ENCODE measurements at places on chromosomes 13 and 19.

GRCh38 chr13:110302997-110303396, 4.0 kb downstream of the COL4A1 start:
- no peak for DNase-seq

DNA sequence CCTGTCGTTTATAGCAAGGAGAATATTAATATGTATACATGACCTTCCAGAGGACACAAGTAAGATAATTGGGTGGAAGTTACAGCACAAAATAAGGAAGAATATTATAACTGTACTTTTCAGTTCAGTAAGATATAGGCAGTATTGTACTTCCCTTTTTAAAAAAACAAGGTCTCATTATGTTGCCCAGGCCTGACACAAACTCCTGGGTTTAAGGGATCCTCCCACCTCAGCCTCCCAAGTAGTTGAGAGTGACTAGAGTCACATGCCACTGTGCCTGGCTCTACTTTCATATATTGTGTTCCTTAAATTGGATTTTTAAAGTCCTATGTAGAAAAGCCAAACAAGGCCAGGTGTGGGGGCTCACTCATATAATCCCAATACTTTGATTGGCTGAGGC, 19.5 kb upstream of the MAB21L1 start:
- DNase-seq, result no peak

GRCh38 chr19:12792051-12792852, 966 bp downstream of the JUNB start:
- DNase-seq, result peak; percentile 20

- DNase-seq, result no peak
Measured at GRCh38 chr19:41476583-41476982, 33.6 kb downstream of the ERICH4 start.

DNA sequence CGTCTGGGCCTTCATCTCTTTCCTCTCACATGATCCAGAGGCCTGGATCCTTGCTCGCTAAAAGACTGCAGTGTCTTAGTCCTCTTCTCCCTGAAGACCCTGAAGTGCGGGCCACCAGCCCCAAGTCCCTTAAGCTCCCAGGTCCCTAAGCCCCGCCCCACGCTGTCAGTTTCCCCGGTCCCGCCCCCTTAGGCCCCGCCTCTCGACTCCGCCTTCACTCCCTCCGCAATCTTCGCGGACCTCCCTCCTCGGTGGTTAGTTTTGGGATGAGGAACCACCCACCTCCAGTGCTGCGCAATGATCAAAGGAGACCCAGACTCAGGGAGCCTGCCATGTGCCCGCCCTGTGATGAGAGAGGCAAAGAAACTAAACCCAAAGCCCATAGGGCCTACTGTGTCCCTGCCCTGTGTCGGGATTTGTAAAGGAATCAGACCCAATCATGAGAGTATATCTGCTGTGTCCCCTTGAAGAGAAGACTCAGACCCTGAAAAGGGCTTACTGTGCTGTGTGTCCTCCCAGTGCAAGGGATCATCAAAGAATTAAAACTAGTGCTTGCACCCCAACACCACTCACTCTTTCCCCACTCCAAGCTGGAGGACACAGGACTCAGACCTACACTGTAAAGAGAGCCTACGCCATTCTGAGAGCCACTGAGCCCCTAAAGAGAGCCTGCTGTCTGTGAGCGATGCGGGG, 3.0 kb upstream of the COX6B1 start:
- peak; percentile 36 for DNase-seq

DNA sequence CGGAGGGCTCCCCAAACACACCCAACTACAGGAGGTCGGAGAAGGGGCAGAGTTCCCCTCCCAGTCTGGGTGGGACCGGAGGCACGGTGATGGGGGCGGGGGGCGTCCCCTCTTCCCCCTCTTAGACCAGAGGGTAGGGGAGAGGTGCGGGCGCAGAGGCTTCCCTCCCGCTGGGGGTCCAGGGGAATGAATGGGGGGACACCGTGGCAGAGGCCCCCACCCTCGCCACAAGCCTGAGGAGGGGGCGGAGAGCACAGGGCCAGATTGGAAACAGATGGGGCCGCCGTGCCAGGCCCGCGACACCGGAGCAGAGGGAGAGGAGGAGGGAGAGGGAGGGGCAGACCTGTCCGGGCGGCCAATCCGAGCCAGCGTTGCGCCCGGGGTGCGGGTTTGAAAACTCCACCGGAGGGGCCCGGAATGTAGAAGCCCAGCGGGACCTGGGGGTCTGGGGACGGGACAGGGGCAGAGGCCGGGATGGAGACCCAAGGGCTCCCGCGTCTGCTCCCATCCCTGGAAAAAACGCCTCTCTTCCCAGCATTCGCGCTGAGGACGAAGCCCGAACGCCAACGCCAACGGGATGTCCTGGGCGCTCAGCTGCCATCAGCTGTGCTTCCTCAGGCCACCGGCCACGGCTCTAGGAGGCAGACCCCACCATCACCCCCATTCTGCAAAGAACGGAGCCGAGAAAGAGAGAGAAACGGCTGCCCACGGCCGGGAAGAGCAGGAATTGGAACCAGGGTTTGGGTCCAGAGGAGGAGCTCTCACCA, 46.8 kb downstream of the PTPRS start:
- DNase-seq, result peak; percentile 35

DNA sequence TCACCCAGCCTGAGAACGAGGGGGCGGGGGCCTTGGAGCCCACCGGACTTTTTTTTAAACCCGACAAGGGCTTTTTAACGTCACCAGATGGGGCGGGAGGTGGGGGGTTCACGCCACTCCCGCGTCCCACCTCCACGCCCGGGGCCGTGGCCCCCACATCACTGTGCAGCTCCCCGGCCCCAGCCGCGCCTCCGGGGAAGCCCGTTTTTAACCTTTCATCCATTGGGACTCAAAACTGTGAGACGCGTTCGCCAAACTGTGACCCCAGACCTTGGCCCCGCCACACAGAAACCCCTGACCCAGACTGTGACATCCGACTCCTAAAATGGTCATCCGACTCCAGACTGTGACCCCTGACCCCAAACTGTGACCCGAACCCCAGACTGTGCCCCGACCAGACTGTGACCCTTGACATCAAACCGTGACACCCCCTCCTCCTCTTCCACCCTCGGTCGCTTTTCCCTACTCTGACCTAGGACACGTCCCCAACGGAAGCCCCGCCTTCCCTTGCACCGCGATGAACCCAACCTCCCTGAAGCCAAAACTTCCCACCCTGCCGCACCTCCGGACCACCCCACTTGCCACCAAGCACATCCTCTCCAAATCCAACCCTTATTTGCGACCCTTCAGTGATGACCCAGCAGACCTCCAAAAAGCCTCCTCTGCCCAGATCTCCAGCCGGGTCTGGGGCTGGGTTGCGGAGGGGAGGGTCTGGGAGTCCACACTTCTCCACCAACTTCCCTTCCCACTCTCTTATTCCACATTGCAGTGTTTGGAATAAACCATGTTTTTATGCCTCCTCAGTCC, 1.5 kb upstream of the GRWD1 start:
- no peak for DNase-seq

GRCh38 chr13:37277007-37277406, 171.5 kb upstream of the CSNK1A1L start:
- no peak for DNase-seq

DNA sequence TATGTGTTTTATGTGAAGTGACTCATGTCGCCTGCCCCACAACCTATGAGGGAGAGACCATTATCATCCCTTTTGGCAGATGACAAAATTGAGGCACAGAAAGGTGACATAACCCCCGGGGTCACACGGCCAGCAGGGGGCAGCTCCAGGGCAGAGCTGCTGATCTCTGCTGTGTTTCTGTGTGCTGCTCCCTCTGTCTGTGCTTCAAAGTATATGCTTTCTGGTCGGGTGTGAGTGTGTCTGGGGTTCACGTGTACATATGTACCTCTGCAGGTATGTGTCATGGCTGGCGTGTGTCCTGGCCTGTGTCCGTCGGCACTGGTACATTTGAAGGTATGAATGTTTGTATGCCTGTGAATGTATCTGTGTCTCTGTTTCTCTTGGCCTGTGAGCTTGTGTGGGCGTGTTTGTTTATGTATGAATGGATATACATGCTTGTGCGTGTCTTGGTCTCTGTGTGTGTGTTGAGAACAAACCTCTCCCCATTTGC, 7.1 kb downstream of the LIPE start:
- peak; percentile 66 for DNase-seq

- no peak for DNase-seq
Measured at GRCh38 chr19:19214892-19215291, 3.1 kb downstream of the NCAN start.

DNA sequence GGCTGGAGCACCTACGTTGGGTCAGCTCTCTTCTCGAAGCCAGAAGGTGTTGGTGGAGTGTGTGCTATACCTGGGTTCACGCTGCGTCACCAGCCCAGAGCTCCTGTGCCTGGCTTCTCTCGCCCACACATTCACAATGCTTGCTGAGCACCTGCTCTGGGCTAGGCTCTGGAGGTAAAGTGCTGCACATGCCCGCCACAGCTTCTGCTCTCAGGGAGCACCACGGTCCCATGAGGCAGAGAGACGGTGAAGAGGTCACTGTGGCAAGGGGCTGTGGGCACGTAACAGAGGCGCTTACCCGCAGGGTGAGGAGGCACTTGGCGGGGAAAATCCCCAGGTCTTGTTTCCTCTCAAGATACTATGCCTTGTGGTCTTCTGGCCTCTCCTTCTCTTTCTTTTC, 174.2 kb downstream of the TEX29 start:
- DNase-seq, result no peak

DNA sequence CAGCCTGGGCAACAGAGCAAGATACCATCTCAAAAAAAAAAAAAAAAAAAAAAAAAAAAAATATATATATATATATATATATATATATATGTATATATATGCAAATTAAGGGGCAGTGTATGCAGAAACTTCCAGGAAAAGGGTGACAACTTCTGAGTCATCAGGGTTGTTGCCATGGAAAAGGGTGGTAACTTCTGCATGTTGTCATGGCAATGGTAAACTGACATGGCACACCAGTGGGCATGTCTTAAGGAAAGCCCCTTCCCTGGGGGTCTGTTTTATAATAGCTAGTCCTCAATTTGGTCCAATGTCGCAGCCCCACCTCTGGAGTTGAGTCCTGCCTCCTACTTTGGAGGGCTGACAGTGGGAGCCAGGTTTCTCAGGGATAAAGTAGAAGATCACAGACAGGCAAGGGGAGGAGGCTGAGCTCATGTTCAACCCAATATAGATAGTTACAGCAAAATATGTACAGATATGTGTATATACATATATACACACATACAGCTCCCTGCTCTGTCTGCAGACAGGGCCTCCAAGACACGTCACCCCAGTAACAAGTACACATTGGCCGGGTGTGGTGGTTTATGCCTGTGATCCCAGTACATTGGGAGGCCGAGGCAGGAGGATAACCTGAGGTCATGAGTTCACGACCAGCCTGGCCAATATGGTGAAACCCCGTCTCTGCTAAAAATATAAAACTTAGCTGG, 7.2 kb upstream of the FCHO1 start:
- DNase-seq, result no peak

GRCh38 chr19:38877781-38878574, at the start of gene RINL:
Gene RINL (minus strand): TSS chr19:38878275. CDS start chr19:38876742, 1,533 bp downstream.
- DNase-seq, result no peak

DNA sequence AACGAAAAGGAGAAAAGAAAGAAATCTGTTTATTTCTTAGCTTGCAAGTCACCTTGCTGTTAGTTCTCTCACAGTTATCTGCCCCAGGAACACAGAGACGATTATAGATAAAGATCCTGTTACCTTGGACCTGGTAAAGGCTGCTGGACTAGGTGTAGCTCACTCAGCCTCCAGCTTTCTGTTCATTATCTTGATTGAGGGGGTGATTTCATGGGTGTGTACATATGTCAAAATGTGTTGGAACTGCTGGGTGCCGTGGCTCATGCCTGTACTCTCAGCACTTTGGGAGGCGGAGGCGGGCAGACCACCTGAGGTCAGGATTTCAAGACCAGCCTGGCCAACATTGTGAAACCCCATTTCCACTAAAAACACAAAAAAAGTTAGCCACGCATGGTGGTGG, 27.9 kb downstream of the CERS4 start:
- no peak for DNase-seq

- peak; percentile 48 for DNase-seq
Measured at GRCh38 chr13:77492982-77493381, 42.5 kb upstream of the SCEL start.

DNA sequence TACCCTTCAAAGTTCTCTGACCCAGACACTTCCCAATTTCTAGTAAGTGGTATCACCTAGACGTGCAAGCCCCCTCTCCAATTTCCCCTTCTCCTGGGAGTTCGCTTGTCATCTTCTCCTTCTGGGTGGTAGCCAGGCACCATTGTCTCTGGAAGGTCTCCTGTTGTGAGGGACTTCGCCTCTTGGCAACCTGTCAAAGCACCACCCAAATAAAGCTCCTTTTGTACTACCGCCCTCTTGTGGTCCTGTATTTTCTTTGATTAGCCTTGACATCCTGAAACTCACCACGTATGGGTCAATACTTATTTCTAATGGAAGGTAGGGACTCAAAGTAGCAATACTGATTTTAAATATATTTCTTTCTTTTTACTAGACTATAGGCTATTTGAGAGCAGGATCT, 8.2 kb downstream of the GPC5 start:
- DNase-seq, result peak; percentile 24
